SK-N-SH (cell line): ENCODE measurements at places on chromosomes 6 and 20.

- peak; percentile 73 for DNase-seq
These were observed 982 bp downstream of the HECA start for GRCh38 chr6:139135578-139136545.

GRCh38 chr6:20340068-20340848 is 61.4 kb upstream of the E2F3 start:
- no peak for DNase-seq

DNA sequence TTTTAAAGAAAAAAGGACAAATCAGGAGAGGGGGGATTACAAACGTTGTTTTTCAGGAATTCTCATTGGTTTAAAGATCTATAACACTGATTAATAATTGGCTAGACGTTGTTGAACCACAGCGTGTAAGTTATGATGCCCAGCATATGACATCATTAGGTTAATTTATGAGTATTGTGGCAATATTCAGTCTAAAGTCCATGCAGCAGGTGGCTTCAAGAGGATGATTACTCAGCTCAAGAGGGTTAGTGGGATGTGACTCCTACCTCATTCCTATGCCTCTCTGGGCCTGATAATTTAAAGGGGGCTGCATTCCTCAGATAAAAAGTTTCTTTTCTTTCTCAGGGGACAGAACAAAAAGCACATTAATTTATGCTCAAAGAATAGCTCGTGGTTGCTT is 1309.0 kb downstream of the EPHA7 start:
- no peak for DNase-seq

GRCh38 chr6:36445621-36446020 is 2.8 kb downstream of the KCTD20 start:
- no peak for DNase-seq

DNA sequence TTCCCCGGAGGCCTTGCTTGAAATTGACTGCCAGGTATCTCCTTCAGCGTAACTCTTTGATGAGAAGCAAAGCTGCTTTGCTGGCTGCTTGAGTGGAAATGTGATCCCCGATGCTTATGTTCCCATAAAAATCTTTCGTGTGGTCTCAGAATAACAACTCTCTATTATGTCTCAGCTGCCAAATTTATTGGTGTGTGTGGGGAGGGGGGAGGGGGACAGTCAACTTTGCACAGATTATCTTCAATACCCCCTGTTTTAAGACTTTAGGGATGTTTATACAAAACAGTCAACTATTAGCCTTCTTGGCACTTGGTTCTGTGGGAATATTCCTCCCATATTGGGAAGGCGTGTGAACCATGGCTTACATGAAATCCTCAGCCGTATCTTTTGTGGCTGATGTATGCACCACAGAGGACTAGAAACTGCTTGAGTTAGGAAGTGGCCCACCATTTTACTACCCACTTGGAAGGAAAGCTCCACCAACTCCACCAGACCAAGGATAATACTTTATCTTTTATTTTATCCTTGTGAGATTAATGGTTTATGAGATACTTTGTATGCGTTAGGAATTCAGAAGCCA is 101.5 kb upstream of the SLC24A3 start:
- no peak for DNase-seq

- DNase-seq = no peak
These were observed 54.4 kb upstream of the RNF182 start for GRCh38 chr6:13870214-13870830.

DNA sequence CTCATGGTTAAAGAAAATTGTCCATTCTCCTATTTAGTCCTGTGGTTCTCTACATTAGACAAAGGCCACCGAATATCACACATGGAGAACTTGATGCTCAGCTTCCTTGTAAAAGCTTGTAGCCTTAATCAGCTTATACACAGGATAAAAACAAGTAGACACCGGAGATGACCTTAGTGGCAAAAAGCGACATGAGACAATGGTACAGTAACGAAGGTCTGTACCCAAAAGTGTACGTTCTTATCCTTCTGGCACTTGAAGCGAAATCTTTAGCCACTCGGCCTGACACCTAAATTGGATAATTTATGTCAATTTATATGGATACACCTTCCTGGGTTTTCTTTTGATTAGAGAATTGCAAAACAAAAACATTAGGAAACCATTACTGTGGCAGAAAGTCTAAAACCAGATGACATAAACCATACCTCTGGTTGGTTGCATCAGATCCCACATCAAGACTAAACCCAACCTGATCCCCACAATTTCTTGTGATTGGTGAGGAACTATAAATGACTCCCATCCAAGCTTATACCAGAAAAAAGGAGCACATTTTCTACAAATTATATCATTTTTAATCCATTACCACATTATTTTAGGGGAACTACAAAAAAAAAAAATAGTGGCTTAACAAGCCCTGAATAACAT is 6.1 kb downstream of the RBM39 start:
- no peak for DNase-seq

- DNase-seq = no peak
These were observed 27.8 kb upstream of the SRC start for GRCh38 chr20:37317994-37318640.

GRCh38 chr6:165950316-165950715 is 217.3 kb downstream of the TBXT start:
- no peak for DNase-seq

DNA sequence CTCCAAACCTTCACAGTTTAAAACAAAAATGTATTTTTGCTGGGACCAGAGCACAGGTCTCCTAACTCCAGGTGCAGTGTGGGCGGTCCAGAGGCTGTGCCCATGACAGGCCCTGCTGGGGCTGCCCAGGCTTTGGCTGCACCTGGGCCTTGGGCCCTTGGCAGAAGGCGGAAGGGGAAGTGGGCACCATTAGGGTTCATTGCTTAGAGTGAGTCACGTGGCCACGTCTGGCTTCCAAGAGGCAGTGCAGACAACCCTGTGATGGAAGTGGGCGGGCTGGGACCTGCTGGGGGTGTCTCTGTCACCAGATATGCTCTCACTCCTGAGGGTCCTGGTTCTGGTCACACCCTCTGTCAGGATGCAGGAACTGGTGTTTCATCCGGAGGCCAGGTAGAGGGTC is 302.2 kb downstream of the QKI start:
- no peak for DNase-seq
